DMS53 (cell line): ENCODE measurements at places on chromosomes 11 and 22.
A peak's percentile ranks its signal among the peaks of the same experiment; 100 is the strongest.

- DNase-seq, result no peak
Measured at GRCh38 chr22:34036931-34037330, 116.7 kb upstream of the LARGE1 start.

DNA sequence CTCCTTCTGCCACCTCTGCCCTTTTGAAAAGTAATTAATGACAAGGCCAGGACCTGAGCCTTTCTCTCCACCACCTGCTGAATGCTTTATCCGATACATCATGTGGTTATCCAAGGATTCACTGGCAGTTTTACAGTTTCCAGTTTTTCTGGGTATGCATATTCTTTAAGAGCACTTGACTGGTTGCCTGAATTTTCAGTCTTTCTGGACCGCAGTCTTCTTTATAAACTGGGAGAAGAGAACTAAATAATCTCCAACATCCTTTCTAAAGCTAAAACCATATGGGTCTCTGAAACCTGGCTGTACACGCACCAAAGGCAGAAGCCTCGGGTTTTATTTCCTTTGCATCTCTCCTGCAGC, 65.1 kb downstream of the BTG4 start:
- no peak for DNase-seq

GRCh38 chr11:96021901-96022650, 98.2 kb upstream of the MTMR2 start:
- DNase-seq, result no peak

DNA sequence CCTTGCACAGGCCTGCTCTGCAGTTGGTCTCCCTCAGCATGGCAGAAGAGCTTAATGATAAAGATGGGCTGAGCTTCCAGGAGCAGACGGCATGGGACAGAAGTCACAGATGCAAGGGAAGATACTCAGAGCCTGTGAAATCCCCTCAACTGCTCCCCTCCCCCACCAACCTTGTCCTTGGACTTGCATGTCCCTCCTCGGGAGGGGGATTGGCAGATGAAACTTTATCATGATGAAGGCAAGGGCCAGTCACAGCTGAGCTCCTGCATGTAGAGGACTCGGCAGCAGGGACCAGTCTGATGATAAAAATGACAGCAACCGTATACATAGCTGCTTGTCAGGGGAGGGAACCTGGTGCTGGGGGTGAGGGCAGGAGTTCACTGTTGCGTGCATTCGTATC, 6.8 kb upstream of the SLC22A8 start:
- no peak for DNase-seq

DNA sequence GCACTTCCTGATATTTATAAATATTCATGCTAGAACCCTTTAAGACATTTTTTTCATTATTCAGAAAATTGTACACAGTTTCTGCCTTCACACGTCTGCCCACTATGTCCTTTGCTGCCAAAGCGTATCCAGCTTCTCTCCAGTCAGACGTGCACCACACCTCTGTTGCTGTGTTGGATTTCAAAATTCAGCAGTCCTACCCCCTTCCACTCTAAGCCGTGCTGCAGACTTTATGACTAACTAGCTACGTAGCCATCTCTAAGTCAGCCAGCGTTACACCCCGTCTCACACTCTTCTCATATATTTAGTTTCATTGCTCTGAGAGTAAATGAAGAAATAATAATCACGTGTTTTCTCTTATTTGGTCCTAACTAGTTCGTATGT, 28.2 kb upstream of the OPCML start:
- DNase-seq, result no peak

GRCh38 chr11:112392904-112393303, 132.2 kb upstream of the PLET1 start:
- DNase-seq, result no peak

- DNase-seq, result peak; percentile 75
Measured at GRCh38 chr11:110000031-110000502, 93.1 kb upstream of the ZC3H12C start.

DNA sequence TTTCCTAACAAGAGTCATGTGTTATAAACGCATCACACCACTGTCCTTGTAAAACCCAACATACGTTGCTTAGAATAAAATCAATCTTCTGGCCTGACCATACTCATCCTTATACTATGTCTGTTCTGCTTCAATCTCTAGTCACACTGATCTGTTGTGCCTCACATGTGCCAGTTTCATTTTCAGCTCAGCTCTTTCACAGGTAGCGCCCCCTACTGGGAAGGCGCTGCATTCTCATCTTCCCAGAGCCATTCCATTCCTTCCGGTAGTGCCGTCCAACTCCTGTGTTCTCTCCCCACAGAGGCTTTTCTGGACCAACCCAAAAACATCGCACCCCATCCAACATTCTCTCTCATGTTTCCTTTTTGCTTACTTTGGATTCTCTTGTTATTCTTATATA, 22.2 kb downstream of the CASP5 start:
- peak; percentile 24 for DNase-seq

- DNase-seq, result no peak
Measured at GRCh38 chr11:16395601-16396000, 39.3 kb upstream of the SOX6 start.

GRCh38 chr11:118789501-118790356, 1.2 kb downstream of the DDX6 start:
- peak; percentile 60 for DNase-seq

DNA sequence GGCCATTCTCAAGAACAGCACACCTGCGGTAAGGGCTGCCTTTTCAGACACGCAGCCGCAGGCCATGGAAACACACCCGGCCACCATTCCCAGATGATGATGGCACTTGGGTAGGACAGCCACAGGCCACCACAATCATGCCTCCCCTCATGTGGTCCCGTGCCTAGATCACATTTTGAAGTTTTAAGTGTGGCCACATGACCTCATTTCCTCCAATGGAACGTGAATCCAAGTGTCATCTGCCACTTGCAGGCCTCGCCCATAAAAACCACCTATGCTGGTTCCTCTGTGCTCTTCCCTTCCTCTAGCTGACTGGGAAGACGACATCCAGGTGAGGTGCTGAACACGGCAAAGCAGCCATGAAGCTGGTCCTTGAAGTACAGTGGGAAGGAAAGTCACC, 44.6 kb upstream of the SLC25A1 start:
- DNase-seq, result no peak

DNA sequence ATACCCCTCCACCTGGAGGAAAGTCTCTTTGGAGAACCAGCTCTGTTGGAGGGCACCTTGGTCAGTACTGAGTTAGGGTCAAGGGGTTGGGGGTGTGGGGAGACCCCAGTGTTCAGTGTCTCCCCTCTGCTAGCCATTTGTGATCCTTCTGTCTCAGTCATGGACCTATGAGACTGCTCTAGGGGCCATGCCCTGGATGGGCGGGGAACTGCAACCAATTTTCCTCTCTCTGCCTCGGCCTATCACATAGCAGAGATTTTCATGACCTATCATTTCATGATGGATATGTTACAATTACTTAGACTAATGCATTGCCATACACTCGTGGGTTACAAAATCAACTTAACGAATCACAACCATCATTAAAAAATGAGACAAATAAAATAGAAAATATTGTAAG, 7.4 kb downstream of the OTOG start:
- peak; percentile 12 for DNase-seq

DNA sequence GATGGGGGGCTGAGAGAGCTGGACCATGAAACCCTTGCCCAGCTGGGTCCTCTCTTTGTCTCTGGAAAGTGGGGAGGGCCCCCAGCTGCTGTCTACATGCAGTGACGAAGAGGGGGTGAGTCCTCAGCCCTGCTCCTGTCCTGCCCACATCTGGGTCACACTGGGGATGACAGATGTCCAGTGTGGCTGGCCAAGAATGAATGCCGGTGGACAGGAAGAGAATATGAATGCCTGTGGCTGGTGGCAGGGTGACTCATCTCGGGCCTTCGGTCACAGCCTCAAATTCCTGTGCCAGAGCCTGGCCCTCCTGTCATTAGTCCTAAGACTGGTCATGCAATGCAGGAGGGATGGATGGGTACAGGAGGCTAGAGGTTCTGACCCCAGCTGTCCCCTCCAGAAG, 2.2 kb upstream of the PNPLA3 start:
- DNase-seq, result peak; percentile 52

DNA sequence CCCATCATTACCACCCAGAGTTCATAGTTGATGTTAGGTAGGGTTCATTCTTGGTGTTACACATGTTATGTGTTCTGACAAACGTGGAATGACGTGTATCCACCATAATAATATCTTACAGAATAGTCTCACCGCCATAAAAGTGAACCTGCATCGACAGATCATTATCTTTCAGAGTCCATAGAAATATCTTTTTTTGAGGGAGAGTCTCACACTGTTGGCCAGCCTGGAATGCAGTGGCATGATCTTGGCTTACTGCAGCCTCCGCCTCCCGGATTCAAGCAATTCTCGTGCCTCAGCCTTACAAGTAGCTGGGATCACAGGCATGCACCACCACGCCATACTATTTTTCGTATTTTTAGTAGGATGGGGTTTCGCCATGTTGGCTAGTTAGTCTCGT, 113.9 kb downstream of the BCR start:
- DNase-seq, result no peak

- DNase-seq, result no peak
Measured at GRCh38 chr11:55324500-55324899, 18.5 kb upstream of the OR4A16 start.

- no peak for DNase-seq
Measured at GRCh38 chr22:36010090-36010489, 18.5 kb downstream of the RBFOX2 start.

DNA sequence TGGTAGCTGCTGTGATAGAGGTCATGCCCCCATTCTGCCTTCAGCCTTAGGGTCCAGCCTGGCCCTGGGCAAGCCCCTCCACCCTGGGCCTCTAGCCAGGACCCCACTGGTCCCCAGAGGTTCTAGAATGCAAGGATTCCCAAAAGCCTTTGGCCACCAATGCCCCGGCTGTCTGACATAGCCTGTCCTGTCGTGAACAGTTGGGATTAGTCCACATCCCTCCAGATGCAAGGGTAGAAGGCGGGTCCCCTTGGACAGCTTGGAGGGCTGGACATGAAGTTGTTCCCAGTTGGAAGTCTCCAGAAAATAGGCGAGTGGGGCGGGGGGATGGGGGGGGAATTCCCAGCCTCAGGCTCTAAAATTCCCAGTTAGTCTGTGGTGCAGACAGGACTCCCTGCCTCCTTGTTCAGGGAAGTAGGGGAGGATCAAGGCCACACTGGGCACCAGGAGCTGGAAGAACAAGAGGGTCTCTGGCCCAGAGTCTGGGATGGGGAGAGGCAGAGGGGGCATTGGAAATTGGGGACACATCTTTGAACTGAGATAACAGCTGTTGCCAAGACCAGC, 5.2 kb upstream of the ADORA2A start:
- DNase-seq, result no peak

DNA sequence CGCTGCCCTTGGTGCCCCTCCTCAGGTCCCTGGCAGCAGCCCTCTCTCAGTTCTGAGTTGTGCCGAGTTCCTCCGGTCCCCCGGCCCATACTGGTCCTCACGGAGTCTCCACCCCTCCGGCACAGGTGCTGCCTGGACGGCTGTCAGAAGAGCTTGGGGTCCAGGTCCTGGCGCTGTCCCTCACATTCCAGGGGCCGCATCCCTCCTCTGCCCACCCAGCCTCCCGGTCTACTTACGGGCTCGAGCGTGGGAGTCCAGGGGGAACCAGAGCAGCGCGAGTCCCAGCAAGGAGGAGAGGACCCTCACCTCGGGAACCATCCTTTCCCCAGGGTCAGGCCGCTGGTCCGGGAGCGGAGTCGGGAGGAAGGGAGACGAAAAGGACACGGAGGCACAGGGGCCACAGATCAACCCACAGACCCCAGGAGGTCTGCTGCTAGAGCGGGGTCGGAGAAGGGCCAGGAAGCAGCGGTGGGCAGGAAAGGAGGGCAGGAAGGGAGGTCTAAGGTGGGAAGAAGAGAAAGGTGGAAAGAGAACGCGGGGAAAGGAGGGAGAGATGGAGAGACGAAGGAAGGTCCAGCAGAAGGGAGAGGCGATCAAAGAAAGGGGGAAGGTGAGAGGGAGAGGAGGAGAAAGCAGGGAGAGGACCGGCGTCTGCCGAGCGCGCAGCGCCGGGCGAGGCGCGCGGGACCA, 510 bp downstream of the CHRDL2 start:
- DNase-seq, result peak; percentile 54

- no peak for DNase-seq
Measured at GRCh38 chr22:50014655-50015401, 2.3 kb upstream of the IL17REL start.

DNA sequence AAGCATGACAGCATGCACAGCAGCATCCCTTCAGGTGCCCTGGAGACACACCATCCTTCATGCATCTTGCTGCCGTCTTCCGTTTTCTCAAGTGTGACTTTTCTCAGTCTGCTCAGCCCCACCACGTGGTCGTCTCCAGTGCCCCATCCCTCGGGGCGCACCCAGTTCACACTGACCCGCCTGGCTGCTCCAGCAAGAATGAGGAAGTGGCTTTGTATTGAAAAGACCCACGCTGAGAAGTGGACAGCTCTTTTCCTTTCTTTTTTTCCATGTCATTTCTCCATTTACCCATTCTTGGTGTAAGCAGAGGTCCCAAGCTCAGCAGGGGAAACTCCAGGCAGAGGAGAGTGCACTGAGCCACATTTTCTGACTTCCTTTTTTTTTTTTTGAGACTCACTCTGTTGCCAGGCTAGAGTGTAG, 14.5 kb downstream of the SERPINH1 start:
- no peak for DNase-seq

GRCh38 chr11:68567553-68567952, 107.0 kb downstream of the PPP6R3 start:
- no peak for DNase-seq

DNA sequence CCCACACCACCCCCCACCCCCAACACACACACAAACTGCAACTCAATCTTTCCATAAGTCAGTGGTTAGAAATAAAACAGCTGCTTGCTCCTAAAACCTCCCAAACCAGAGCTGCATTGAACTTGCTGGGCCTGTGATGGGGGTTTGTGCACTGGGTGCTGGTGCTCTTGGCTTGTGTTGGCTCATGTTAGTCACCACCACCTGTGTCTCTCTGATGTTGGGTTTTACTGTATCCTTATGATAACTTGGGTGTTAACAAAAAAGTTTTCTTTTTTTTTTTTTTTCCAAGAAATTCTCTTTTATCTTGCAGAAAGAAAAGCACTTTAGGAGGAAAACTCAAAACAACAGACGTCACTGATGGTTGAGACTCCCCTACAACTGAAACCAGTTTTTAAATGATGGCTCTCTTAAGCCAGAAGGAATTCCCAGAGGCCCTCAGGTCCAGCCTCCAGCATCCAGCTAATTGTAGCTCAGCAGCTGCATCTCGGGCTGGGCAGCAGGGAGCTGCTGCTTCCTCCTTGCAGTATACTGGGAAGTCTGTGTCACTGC, 79.9 kb upstream of the DRD2 start:
- DNase-seq, result no peak

DNA sequence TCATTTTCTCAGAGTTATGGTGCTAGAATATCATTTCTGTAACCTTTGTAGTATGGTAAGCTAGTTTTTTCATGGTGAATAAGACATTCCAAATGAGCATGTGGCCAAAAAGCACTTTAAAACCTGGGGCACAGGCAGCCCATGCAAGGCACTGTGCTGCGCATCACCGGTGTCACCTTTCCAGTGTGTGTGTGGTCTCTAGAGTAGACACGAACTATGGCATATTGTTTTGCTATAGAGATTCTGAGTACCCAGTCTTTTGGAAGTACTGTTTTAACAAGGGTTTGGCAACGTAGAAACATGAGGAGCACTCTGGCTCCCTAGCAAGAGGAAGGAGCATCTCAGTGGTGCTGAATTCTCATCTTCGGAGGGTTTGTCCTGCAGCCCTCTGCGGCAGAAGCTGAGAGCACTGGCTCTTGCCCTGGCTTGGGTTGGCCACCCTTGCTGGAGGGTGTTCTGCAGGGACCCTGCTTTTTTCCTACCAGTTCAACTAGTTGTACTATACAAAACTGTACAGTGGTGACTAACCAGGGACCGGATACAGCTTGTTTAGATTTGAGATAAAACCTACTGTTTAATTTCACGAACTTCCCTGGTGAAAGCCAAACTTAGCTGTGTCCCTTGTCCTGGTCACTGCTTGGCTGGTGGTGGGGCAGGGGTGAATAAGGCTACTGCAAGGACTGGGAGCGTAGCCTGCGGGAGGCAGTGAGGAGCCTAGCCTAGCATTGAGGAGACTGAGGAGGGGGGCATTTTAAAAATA, 135.7 kb downstream of the ATXN10 start:
- DNase-seq, result no peak
